ENCODE measurements at places on chromosomes 2 and 18.

GRCh38 chr2:207778298-207778882, 8.7 kb upstream of the FZD5 start:
- no peak for DNase-seq

GRCh38 chr2:66693076-66693965, 258.4 kb downstream of the MEIS1 start:
- no peak for DNase-seq

- no peak for DNase-seq
Measured at GRCh38 chr18:58611395-58612131, 17.3 kb downstream of the ALPK2 start.

- DNase-seq, result peak; percentile 6
Measured at GRCh38 chr2:241802421-241803318, 6.3 kb upstream of the NEU4 start.

GRCh38 chr2:190537765-190538164, 3.2 kb upstream of the NEMP2 start:
- DNase-seq, result no peak

GRCh38 chr2:141522702-141523101, 608.1 kb downstream of the LRP1B start:
- no peak for DNase-seq

GRCh38 chr2:25570161-25570845, 103.1 kb downstream of the DTNB start:
- no peak for DNase-seq

- no peak for DNase-seq
Measured at GRCh38 chr2:239463541-239464165, 62.8 kb upstream of the HDAC4 start.

DNA sequence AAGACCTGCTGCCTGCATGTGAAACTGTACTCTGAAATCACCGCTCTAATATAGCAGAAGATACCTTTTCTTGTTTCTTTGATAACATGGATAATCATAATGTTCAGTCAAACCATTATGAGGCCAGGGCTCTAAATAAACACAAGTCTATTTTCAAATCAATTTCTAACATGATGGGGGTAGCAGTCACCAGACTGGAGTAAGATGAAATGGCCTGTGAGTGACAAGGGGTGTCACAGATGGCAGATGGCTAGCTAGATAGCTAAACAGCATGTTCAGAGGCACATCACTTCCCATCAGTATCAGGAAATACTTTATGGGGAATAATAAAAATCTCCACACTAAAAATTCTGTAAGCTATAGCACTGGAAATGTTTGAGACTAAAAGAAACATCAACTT, 14.0 kb downstream of the MBD2 start:
- DNase-seq, result no peak

DNA sequence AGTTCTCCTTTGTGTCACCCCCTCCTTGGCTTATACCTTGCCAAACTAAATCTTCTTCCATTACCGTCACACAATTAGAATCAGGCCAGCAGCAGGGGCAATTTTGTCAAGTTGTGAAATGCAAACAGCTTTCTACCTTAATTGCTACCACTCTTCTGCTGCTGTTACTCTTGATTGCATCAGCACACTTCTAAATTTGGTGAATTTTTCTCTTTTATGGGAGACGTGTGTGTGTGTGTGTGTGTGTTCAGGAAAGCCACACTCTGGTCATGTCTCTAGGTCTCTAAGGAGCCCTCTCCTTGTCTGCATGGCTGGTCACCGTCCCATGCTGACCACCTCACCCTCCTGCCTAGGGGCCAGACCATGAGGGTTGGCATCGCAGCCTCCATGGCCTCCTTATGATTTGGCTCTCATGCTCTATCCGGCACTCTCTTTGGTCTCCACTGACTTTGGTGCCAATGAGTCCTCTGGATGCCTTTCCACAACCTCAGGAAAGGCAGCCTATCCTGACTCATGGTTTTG, 87.7 kb downstream of the GATA6 start:
- DNase-seq, result no peak

DNA sequence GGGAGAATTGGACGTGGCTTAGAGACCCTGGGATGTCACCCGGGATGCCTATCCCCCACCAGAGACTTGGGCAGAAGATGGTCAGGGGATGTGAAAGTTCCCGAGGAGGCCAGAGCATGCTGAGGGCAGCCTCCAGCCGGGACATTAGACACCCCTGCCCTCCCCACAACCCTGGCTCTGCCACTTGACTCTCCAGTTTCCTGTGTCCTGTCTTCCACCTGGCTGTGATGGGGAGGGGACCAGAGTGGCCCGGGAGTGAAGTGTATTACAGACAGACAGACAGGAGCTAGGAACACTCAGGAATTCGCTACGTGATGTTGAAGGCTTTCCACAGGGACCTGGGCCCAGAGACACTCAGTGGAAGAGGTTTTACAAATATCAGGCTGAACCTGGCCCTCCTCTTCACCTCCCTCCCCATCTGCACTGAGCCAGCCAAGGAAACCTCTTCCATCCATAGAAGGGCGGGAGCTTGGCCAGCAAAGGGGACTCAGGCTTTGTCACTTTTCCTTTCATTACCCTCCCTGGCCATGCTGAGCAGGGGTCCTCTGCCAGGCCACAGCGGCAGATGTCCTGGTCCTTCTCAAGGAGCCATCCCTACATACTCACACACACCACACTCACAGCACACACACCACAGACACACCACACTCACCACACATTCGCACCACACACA, 60.7 kb downstream of the SDC1 start:
- no peak for DNase-seq

GRCh38 chr18:55322178-55322735, 265.7 kb downstream of the TCF4 start:
- peak; percentile 12 for DNase-seq

DNA sequence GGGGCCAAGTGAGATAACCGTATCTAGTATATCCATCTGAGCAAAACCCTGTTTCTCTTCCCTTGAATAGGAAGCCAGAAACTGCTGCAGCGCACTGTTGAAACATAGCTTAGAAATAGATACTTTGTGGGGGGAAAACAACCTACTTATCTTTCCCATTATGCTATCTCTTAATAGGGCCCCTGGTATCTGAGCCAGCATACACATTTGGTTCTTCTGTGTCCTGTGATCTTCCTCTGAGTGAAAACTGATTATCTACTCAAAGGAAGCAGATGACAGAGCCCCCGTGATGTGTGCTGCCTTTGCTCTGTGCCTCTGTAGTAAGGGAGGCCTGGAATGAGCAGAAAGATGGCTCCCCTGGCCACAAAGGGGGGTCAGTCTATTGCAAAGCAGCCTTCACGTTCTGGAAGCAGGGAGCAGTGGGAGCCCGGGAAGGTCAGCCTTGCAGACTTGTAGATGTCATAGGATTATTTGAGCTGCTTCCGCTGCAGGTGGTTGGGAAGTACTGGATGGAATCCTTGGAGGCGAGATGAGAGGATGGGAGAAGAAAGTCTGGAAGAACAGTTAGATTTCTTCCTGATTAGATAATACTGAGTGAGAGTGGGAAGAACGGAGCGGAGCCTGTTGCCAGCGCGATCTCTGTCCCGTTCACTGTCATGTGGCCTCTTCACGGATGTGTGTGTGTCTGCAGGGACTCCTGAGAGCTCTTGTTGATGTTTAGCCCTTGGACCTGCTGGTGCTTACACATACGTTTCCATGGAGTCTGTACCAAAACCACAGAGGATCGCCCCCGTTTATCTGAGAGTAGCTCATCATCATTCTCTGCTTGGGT, 150.1 kb downstream of the AGAP1 start:
- DNase-seq, result no peak

DNA sequence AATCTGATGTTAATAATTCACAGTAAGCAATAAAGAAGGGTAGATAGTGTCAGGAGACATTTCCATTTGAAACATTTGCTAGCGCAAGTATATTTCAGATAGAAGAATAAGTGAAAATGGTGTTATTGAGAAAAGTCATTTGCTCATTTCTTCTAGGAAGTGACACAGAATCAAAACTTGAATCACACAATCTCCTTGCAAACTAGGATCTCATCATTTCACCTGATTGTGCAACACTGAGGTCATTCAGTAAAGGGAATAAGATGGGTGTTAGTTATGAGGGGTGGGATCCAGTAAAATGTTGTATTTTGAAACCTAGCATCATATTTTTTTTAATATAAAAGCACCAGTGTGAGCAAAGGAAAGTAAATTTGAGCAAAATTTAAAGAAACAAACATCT, 208.0 kb upstream of the KCNJ3 start:
- DNase-seq, result no peak

DNA sequence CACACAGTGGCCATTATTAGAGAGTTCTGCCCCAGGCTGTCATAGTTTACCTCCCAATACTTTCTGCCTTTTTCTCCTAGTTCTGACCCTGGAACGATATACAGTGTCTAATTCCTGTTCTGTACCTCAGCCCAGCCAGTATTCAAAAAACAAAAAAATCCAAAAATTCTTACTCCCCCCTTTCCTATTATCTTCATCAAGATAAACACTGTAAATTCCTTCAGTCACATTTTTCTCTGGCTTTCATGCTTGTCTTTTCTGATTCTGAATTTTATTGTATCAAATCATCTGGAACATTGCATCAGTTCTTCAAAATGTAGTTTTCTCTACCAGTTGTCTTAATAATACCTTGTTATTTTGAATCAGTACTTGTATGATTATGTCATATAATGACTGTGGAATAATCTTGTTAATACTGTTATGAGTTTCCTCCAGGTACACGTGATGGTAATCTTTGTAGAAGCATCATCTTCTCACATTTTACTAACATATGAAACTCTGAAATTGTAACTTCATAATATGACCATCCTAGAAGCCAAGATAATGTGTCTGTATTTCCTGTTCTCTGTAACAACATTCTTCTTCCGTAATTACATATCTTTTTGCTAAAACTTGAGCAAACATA, 79.0 kb upstream of the NOSTRIN start:
- no peak for DNase-seq

DNA sequence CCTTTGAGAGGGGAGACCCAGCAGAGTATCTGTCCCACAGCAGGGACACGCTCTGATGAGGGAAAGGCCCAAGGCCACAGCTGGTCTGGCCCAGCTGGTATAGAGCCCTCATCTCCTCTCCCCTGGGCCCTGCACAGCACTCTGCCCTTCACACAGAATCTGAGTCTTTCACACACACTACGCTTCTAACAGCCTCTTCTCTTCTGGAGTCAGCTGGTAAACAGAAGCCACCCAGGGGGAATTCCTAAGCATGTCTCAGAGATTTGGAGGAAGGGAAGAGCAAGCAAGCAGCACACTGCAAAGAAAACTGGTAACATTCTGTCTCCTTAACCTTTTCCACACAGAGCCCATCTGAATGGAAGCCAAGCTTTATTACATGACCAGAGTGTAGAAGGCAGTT, 121.1 kb upstream of the ACAA2 start:
- no peak for DNase-seq

DNA sequence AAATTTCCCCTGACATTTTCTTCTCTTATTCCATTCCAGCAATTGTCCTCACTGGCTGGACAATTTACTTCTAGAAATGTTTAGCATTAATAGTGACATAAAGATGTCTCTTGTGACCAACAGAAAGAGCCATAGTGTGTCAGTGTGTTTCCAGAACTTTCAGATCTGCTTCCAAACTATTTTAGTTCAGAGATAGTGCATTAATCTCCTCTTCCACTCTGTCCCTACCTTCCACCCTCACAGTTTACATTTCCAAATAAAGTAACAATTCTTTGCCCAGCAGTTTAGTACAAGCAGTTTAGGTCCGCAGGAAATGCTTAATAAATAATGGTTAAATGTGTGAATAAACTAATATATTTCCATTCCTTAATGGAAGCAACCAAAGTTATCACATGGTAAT, 24.5 kb upstream of the RAPGEF4 start:
- no peak for DNase-seq

DNA sequence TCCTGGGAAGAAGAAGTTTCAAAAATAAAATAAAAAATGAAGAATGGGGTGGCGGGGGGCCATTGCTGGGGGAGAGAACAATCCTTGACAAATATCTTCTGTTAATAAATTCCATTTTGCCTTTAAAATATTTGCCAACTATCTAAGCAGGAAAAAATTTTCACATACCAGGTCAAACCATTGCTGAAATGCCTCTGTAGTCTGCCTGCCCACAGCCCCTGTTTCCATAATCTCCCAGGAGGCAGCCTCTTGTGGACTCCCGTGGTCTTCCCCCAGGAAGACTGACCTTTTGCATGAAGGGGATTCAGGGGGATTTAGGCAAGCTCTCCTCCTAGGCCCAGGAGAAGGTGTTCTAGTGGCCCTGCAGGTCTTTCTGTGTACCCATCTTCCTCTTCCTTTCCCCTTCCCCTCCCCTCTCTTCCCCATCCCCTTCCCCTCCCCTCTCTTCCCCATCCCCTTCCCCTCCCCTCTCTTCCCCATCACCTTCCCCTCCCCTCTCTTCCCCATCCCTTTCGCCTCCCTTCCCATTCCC, 61.0 kb downstream of the RPL37A start:
- no peak for DNase-seq

- DNase-seq, result no peak
Measured at GRCh38 chr18:46393230-46393629, 263.8 kb downstream of the LOXHD1 start.

- DNase-seq, result no peak
Measured at GRCh38 chr2:7860693-7861092, 821.2 kb upstream of the ID2 start.

DNA sequence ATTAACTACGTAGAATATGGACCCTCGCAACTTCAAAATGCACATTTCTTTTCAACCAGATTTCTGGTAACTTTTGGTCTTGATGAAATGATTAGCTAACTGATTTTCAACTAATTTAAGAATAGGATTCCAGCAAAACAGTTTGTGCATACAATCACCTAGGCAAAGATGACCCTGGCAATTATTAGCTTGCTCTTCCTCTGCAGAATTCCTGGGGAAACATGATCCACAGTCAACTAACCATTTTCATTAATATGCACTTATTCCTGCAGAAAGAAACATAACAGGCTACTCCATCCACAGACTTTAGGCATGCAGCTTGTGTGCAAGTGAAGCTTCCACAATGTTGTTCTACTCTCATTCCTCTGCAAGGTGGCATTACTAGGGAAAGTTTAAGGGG, 1150.8 kb upstream of the FANCL start:
- DNase-seq, result no peak

- DNase-seq, result no peak
Measured at GRCh38 chr2:28654663-28655320, 96.8 kb upstream of the PPP1CB start.

- DNase-seq, result no peak
Measured at GRCh38 chr2:3249476-3249962, 128.1 kb downstream of the EIPR1 start.

DNA sequence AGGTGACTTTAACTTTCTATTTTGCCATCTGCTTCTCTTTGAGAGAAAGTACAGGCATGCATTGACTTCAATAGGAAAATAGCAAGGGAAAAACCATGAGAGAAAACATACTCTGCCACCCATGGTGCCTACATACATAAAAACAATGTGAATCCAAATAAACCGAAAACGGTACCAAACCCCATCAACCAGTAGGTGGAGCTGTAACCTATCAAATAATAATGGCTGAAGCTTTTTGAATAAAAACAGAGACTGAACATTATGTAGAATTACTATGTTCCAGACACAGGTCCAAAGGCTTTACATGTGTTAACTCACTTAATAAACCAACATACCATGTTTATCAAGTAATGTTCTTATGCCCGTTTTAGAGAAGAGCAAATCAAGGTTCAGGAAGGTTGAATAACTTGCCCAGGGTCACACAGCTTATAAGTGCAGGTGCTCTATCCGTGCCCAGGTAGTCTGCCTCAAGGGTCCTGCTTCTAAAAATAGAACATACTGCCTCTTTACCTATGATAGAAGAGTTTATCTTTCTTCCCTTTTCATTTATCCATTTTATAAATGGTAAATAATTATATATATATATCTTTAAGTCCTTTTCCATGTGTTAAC, 293.9 kb upstream of the SYT4 start:
- DNase-seq, result no peak

- DNase-seq, result no peak
Measured at GRCh38 chr2:45331410-45331786, 279.7 kb downstream of the SRBD1 start.
